GM19239 (cell line): ENCODE measurements at places on chromosomes 6 and 20.

DNA sequence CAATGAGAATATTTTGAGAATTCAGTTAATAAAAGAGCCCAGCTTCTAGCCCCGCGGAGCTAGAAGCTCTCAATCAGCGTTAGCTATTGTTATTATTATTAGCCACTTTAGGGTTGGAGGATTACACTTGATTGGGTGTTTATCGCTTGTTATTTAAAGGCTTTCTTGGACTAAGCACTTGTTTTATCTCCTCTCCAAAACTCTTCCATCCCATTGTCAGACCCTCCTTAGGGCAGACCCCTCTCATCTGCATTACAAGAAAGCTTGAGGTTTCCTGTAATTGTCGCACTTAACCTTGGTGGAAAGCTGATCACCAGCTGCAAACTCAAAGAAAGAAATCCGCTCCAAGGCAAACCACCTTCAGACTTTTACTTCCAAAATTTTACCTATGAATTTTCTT is 4.8 kb downstream of the DPPA5 start:
- DNase-seq: no peak

DNA sequence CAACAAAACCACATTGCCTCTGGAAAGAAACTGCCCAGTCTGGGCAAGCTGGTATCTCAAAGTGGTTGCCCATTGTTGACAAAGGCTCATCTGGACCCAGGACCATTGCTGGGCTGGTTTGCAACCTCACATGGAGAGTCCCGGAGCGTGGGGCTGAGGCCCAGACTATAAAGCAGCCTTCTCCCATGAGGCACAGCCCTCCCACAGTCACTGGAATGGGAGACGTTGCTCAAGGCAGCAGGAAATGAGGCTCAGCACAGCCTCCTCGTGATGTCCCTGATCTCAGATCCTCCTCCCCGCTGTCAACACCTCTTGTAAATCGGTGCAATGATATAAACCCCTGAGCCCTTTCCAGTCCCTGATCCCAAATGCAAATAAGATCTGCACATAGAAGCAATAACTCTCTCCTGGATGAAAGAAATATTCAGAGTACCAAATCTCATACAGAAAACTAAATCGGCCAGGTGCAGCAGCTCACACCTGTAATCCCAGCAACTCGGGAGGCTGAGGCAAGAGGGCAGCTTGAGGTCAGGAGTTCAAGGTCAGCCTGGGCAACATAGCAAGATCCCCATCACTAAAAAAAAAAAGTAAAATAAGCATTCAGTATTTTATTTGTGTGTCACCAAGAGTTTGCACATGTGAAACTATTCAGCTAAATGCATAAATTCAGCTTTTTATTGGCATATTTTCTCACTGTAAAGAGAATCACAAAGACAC is 103.0 kb upstream of the RREB1 start:
- DNase-seq: no peak

- no peak for DNase-seq
Observed at GRCh38 chr20:24277196-24277595, 192.2 kb upstream of the SYNDIG1 start.

DNA sequence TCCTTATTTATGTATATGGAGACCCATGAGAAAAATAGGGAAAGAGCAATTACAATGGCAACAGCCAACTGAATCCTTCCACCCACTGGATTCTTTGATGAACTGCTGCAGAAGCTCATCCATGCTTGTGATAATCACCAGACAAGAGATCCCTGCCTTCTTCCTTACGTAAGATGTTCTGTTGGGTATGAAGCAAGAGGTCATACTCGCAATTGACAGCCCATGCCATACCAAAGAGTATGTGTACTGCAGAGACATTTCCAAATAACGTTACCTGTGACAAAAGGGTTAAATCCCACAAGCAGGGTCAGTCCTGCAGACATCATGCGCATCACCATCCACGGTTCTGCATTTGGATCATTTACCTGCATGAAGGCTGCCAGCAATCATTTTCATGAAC is 27.8 kb downstream of the ELOVL5 start:
- DNase-seq: no peak

DNA sequence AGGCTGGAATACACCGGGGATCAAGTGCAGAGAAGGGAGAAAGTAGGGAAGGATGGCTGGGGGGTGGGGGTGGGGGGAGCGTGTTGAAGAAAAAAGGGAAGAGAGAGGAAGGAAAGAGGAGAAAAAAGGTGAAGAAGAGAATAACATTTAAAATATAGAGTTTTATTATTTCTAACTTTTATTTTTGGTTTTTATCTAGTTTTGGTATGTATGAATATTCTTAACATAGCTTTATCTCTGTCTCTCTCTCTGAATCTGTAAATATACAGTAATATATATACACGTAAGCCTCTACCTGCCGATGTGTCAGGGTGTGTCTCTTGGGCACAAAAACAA is 30.0 kb downstream of the HLA-F start:
- no peak for DNase-seq

DNA sequence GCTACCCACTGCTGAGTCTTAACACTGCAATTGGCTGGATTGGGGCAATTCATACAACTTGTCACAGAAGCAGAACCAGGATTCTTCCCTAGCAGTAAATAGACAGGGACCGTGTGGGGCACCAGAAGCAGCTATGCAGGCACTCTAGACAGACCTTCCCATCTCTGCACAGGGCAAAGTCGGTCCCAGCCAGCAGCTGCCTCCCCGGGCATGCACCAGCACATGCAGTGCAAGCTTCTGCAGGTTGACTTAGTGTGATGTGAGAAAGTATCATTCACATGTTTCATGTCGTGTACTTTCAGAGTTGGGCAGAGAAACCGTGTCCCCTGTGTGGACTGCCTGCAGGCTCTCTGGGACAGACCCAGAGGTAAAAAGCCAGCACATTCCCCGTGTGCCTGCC is 98.0 kb upstream of the FOXA2 start:
- DNase-seq: no peak

- no peak for DNase-seq
Observed at GRCh38 chr20:8662433-8662954, 406.4 kb upstream of the PLCB4 start.

GRCh38 chr6:65110031-65110430 is 597.0 kb downstream of the EYS start:
- no peak for DNase-seq

GRCh38 chr20:49542514-49542991 is 25.4 kb downstream of the PTGIS start:
- DNase-seq: no peak

- DNase-seq: no peak
Observed at GRCh38 chr6:6542357-6542756, 46.2 kb upstream of the LY86 start.

- DNase-seq: no peak
Observed at GRCh38 chr6:148999501-148999900, 252.7 kb downstream of the UST start.

- no peak for DNase-seq
Observed at GRCh38 chr20:3901028-3901705, 12.0 kb downstream of the PANK2 start.

DNA sequence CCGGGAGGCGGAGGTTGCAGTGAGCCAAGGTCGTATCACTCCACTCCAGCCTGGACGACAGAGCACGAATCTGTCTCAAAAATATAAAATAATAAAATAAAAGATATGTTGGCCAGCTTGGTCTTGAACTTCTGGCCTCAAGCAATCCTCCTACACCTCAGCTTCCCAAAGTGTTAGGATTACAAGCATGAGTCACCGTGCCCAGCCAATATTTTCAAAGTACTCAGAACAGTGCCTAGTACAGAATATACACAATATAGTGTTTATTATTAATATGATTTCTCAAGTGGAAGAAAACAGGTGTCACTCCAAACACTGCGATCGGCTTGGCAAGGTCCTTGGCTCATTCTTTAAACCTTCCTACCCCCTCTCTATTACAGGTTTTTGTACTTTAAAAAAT is 3.1 kb downstream of the FAM210B start:
- DNase-seq: no peak

DNA sequence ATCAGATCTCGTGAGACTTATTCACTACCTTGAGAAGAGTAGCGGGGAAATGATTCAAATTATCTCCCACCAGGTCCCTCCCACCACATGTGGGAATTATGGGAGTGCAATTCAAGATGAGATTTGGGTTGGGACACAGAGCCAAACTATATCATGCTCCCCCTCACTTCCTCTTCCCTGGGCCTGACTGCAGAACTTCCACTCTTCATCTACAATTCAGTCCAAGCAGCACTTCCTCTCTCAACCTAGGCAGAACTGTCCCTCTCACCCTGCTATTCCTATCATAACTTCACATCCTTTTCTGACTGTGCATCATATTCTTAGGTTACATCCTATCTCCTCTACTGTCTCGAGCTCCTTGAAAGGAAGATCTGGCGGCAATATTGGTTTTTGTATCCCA is 184.0 kb upstream of the HDDC2 start:
- no peak for DNase-seq

DNA sequence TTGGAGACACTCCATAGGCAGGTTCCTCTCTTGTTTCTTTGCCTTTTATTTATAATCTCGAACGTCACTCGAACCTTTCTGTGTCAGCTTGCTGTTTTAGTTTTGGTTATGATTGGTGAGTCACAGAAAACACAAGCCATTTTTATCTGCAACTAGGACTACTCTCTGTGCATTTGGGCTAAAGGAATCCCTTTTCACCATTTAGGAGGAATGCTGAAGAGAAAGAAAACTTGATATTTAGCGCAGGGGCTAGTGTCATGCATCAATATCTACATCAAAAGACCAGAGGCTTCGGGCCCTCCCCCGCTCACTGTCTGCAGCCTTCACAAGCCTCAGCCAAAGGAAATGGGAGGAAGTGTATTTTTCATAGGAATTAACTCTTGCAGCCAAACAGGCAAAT is 507.8 kb upstream of the CITED2 start:
- DNase-seq: no peak

DNA sequence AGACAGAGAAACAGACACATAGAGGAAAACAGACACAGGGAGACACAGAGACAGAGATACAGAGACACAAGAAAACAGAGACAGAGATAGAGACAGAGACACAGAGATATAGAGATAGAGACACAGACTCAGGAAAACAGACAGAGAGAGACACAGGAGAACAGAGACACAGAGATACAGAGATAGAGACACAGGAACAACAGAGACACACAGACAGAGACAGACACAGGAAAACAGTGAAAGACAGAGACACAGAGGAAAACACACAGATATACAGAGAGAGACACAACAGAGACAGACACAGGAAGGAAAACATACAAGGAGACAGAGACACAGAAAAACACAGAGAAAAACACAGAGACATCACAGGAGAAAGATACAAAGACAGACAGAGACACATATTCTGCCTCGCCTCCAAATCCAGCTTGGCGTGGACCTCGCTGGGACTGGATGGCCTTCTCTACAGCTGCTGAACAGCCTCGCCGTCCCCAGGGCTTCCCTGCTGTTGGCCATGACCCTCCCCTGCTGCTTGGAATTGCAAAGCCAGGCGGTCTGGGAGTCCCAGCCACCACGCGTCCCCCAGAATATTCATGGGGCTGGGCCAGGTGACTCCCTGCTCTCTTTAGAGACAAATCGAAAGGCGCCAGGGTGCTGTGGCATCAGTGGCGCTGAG is 36.8 kb downstream of the NTSR1 start:
- no peak for DNase-seq

DNA sequence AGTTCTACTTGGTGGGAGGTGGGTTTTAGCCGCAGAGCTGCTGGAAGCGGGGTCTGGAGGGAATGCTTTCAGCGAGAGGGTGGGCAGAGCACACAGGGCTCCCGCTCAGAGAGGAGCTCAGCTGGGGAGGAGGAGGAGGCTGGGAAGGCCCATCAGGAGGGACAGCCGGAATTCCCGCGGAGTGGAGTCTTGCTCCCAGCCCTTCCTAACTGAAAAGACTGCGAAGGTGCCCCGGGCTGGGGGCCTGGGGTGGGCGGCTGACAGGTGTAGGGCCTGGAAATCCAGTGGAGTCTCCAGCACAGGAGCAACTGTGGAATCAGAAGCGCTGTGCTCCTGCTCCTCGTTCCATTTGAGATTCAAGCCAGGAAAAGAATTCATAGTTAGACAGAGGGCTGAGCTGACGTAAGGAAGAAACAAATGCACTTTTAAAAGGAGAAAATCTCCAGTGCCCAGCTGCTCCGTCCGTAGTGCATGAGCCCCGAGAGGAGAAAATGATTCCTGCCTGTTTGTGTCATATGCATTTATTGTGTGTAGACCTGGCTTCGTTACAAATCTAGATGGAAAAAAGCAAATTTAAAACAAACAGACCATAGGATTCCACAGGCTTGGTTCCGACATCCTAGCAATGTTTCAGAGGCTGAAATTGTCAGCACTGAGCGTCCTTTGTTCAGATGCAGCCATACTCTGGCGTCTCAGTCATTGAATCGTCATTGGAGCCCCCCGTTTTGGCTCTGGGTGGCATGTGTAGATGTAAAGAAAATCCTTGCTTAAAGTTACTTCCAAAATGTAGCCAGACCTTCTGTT is 197.7 kb downstream of the SMOC2 start:
- DNase-seq: no peak

DNA sequence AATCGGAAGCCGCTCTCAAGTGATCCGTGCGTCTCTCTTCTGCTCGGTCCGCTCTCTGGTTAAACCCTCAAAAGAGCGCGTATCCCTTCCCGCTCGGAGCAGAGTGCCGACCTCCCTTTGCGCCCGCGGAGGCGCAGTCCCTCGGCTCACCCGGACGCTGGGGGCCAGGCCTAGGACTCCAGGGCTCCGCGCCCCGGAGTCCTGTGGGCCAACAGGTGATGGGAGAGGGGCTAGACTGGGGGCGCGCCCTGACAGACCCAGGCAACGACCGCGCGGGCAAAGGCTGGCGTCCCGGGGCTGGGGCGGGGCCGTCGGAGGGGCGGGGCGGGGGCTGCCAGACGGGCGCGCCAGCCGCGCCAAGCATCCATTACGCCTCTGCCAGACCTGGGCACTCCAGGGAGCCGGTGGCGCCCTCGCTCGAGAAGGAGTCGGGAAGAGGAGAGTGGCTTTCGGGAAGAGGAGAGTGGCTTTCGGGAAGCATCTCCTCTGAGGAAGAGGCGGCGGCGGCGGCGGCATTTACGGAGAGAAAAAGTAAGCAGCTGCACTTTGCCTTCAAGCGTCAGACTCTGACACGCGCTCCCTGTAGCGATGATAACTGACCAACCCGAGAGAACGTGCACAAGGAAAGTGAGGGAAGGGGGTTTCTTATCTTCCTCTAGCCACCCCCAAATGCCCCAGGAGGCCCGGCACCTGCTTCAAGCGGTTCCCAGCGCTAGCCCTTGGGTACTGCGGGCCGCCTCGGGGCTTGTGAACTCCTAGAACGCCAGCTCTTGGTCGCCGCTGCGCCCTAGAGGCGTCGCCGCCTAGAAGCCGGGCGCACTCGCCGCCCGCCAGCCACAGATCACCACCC is 2.6 kb downstream of the EPHA7 start:
- DNase-seq: no peak

DNA sequence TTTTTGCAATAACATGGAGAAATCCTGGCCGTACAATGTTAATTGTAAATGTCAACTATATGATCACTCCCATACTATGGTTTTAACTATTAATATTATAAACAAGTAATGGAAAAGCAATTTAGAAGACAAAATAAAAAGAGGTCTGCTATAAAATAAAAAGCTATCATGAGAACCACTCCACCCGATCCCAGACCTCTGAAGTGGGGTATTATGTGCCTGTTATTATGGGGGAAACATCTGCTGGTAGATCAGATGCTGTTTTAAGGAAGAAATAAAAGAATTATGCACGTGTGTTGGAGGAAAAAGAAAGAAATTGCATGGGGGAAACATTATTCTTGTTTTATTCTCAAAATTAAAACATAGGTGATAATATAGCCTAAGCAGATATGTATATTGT is 615.7 kb upstream of the ARID1B start:
- DNase-seq: no peak
